ENCODE measurements at places on chromosomes 7 and 10. TPM values are rescaled to one million over a fixed set of nuclear protein-coding genes. Genes with fewer than 3 reads are reported as not detected.

GATA3 gene
- 93.4 TPM for polyA plus RNA-seq

GRCh38 chr7:2702594-2702957, 14.6 kb downstream of the AMZ1 start:
- DNase-seq = no peak

DNA sequence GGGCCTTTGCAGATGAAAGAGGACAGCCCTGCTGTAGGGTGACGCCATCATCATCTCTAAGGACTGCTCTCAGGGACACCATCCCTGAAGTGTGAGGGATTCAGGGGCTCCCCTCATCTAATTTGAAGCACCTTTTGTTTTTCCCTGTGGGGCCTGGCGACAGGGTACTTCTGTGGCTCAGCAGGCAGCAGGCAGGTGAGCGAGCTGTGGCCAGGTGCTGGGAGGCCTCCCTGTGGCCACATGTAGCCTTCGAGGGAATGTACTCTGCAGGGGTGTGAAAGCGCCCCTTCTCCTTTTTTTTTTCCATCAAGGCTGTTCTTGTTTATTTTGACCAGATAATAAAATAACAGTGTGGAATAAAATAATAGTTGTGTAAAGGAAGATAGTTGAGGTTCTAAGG, 118.2 kb upstream of the DPP6 start:
- DNase-seq = no peak

DNA sequence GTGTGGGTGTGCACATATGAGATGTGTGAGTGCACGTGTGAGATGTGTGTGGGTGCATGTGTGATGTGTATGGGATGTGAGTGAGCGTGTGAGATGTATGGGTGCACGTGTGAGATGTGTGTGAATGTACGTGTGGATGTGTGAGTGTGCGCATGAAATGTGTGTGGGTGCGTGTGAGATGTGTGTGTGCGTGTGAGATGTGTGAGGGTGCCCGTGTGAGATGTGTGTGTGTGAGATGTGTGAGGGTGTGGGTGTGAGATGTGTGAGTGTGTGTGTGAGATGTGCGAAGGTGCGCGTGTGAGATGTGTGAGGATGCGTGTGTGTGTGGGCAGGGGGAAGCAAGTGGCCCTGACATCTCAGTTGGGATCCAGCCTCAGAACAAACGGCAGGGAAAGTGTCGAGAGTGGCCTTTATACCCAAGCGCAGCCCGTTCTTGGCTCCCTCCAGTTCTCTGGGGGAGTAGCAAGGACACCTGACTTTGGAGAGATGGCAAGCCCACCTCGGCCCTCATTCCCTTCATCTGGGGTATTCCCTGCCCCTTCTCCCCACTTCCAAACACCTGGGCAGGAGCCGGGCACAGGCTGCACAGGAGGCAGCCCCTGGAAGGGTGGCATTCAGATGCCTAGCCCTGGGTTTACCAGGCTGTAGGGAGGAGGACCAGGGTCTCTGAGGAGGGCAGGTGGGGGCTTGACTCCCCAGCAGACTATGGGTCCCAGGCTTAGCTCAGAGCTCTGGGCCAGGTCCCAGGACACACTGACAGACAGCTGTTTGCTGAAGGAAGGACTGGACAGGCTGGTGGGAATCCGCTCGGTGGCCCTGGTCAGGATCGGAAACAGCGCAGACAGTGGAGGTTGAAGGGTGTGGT, 31.6 kb downstream of the PPIF start:
- no peak for DNase-seq

DNA sequence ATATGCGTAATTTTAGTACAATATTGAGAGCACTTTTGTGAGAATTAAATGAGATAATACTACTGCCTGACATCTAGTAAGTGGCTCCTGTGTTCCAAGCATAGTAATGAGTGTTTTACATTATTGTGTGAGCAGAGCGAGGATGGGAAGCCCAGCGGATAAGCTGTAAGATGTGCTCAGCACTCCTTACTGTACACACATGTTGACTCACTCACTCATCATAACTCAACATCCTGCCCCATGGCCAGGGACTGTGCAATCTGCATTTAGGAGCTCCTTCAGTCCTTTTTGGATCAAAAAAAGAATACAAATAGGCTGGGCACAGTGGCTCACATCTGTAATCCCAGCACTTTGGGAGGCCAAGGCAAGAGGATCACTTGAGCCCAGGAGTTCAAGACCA, 72.9 kb upstream of the NEBL start:
- DNase-seq = no peak

DNA sequence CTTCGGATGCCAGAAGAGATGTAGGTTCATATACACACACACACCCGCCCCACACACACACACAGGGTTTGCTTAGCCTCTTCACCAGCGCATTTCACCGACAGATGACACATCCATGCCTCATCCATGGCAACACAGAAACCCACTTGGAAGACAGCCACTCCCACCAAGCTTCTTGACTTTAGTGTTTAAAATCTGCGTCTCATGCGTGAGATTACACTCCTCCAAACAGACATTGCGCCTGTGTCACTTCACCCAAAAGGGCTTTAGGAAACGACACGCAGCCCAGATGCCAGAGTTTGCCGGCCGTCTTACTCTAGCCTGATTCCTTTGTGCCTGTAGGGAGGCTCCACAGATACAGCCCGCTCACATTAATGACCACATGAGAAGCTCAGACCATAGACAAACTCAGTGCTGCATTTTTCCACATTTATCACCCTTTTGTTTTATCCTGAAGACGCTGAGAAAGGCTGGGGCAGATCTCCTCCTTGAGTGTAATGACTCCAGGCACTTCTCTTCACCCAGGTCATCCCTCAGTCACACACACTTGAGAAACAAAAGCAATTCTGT, 73.8 kb downstream of the DIP2C start:
- DNase-seq = no peak

C1QL3 gene
- polyA plus RNA-seq = 0.76 TPM

DNA sequence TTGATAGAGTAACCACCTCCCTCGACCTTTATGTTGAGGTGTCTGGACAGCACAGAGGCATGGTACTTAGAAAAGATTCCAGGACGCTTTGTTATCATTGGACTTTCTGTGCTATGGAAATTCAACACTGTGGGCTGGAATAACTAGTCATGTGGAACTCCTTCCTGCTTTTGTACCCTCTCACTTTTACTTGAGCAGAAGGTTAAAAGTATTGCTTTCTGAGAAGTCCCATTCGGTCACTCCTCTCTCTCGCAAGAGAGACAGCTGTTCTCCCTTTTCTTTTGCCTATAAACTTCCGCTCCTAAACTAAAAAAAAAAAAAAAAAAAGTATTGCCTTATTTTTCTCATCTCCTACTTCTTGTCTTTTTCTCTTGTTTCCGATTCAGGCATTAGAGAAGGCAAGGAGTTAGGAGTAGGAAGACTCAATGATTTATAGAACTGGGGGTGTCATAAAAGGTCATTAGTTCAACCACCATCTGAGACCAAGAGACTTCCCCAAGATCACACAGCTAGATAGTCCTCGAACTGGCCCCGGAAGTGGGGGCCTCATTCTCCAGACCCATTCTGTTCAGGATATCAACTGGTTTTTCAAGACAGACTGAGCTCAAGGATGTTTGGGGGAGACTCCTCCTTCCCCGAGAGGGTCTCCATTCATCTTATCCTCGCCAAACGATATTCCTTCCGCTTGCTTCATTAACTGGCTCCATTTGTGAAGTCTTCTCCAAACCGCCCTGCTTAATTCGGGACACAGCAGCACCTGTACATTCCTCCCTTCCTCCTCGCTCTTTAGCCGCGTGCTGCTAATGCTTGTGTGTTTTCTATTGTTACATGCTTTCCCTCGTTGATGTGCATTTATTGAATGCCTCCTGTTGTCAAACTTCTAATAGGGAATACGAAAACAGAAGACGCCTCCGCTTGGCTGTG, 995 bp upstream of the INPP5F start:
- DNase-seq = no peak

GRCh38 chr7:102424129-102424551, 9.2 kb upstream of the ORAI2 start:
- no peak for DNase-seq

DNA sequence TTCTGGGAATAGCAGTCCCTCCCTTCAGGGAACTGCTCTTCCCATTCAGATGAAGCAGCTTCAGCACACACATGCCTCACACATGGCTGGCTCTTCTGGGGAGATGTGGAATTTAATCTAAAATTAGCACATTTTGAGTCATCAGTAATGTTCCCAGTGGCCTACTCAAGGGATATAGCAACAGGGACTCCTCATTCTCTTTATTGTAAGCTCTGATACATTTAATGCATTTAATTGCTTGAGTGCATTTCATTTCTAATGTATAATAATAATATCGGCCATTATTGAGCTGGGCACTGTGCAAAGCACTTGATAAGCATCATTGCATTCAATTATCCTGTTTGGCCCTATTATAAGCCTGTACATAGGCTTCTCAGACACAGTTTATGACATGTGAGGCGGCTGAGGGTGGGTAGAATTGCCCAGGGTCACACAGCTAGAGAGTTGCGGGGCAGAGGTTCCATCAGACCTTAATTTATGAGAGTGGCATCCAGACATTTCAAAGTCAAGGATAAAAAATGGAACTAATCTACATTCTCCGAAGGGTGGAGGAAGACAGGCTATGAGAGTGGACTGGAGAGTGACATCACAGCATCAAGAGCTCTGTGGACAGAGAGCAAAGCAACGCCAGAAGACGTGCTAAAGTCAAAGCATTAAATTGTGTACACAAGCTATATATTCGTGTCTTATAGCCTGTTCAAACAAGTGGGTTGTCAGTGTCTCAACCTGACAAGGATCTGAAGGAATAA, 76.8 kb downstream of the LANCL2 start:
- no peak for DNase-seq

GRCh38 chr10:102863660-102864059, 5.6 kb upstream of the AS3MT start:
- no peak for DNase-seq

DNA sequence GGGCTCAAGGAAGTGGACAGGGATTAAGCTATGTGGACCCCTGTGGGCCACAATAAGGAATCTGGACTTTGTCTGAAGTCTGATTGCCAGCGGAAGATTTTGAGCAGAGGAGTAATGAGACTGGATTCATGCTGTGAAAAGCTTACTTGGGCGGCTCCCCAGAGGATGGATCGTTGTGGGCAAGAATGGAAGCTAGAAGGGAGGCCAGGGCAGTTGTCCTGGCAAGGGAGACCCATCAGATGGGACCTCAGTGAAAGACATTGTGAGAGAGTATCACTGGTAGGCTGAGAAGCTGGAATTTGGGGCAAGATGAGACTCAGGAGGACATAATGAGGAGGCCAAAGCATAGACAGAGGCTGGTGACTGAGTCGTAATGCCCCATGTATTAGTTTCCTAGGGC, 15.6 kb downstream of the ABCC2 start:
- no peak for DNase-seq

DNA sequence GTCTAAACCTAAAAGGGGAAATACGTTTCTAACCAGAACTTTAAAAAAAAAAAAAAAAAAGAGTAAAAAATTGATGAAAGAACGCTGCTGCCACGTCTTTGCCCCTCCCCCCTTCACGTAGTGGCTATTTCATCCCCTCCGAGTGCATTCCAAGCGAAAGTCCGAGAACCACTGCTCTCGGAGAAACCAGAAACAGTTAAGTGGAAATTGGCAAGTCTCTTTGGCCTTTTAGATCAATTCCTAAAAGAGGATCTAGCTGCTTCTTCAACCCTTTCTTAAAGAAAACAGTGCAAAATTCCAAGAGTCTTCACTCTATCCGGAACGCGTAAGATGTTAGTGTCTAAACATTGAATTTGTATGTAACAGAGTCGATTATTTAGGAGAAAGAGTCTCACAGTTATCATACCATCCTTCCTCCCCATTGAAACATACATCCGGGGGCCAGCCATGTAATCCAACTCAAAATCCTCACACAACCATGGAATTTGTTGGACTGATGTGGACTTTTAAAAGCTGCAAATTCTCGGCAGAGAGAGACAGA, 1.1 kb downstream of the P4HA1 start:
- DNase-seq = peak; percentile 65

GRCh38 chr10:96556003-96556402, 30.8 kb downstream of the TM9SF3 start:
- no peak for DNase-seq

DNA sequence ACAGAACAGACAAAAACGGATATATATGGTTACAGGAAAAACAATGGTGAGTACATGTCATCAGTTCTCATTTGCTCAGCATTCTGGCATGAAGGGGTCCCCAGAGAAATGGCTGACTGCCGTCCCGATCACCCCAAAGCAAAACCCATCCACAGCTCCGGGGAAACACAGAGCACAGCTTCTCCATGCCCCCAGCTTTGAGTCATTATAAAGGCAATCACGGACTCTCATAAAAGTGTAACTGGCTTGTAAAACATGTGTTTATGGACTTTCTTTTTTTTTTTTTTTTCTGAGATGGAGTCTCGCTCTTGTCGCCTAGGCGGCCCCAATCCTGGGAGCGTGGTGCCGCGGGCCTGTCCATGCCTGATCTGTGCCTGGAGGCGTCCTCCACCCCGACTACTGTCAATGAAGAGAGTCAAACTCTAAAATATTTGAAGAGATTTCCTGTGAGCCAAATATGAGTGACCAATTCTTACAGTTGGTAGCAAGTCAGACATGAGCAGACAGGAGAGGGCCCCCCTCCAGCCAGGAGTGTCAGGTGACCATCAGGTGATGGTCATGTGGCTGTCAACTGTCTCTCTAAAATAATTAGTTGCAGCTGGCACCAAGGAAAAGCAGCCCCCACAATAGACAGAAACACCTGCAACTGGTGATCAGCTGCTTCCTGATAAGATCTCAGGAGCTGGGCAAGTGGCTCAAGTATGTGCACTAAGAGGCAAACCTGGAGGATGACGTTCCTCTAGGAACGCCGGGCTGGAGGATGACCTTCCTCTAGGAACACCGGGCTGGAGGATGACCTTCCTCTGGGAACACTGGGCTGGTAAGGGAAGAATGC, 21.7 kb upstream of the NOM1 start:
- no peak for DNase-seq

GRCh38 chr7:80047032-80047431, 87.6 kb upstream of the GNAI1 start:
- no peak for DNase-seq

DNA sequence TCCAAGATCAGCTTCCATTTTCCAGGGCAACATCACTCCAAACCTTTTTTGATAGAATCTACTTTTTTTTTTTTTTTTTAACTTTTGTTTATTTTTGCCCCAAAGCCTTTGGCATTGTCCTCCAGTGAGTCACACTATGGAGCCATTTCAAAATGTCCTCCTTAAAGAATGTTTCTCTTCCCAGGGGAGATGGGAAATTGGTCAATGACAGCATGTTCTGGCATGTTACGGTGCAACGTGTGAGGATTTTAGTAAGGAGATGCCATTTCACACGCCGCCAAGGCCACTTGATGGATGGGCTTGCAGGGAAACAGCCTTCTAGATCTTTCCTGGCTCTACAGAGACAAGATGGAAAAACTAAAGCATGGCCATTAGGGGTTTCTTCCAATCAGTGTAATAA, 30.7 kb upstream of the TRIL start:
- no peak for DNase-seq

DNA sequence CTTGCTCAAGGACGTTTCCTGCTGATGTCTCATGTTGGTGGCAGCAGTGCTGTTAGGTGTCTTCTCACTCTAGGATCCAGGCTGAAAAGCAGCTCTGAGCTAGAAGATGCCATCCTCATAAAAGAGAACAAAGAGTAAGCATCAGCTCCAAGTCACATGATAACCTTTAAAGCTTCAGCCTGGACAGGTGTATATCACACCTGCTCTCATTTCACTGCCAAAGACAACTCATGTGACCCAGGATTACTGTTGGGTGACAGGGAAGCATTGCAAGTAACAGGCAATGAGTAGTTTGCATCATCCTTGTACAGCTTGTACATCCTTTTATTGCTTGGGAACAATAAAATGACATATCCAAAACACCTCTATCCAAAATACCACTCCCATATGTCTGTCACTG, 423.4 kb upstream of the DPP6 start:
- no peak for DNase-seq

- DNase-seq = no peak
Measured at GRCh38 chr10:13740461-13740860, 153.7 kb downstream of the PRPF18 start.

Measured in left renal cortex interstitium (tissue), 4 donors.